ENCODE measurements at places on chromosomes 6 and 20. TPM values are rescaled to one million over a fixed set of nuclear protein-coding genes. Genes with fewer than 3 reads are reported as not detected.

DNA sequence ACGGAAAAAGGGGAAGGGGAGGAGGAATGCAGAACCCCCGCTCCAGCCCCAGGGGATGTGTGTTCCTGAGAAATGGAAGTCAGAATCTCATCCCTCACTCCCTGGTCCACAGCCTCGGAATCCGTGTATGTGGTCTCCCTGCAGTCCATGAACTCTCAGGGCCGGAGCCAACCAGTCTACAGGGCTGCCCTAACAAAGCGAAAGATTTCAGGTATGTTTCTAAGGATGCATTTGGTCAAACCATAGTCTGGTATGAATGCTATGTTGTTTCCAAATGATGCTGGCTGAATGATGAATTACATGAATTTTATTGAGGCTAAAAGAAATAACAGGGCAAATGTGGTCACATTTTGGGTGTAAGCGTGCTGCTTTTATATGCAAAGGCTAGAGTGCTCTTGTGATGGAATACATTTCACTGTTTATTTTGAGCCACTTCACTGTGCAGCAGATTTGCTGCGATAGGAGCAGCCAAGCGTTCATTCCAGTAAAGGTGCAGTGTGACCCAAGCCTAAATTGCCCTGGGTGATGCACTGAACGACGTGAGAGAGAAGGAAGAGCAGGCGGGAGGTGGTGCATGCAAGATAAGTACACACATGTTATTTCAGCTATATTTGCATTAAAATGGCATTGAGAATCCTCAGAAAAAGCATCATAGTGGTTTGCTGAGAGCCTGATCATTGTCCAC lies 52.4 kb downstream of the FNDC1 start:
- H3K4me1 ChIP-seq = peaks cover 2% of the 10 kb centered on the region
- no peaks in the 10 kb centered on the region for H3K36me3 ChIP-seq
- H3K27ac ChIP-seq = no peak overlapping the region

DNA sequence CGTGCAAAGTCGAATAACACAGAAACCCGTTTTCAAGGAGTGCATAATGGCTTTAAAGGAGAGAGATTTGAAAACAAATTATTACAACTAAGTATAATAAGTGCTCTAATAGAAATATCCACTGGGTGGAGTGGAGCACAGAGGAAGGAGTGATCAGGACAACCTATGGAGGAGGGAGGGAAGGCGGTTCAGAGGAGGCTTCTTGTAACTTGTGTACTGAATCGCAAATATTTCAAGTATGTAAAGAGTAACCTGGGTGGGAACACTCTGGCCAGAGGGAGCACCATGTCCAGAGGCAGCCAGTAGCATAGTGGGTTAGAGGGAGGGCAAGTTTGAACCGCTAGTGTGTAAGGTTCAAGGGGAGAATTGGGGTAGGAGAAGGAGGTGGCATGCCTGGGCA lies 21.6 kb upstream of the TNFAIP3 start:
- H3K4me1 ChIP-seq = no peaks in the 10 kb centered on the region
- H3K36me3 ChIP-seq = peaks cover 12% of the 10 kb centered on the region
- H3K27me3 ChIP-seq = no peaks in the 10 kb centered on the region
- no peak overlapping the region for H3K4me3 ChIP-seq

The NT5E gene
- 26.8 TPM for total RNA-seq

The SENP6 gene
- total RNA-seq = 97.0 TPM

- H3K4me3 ChIP-seq = no peak overlapping the region
- H3K36me3 ChIP-seq = peaks cover 9% of the 10 kb centered on the region
- H3K27me3 ChIP-seq = no peaks in the 10 kb centered on the region
Measured at GRCh38 chr6:106670236-106670635, 40.9 kb downstream of the QRSL1 start.

The TRPC4AP gene
- total RNA-seq = 59.9 TPM

DNA sequence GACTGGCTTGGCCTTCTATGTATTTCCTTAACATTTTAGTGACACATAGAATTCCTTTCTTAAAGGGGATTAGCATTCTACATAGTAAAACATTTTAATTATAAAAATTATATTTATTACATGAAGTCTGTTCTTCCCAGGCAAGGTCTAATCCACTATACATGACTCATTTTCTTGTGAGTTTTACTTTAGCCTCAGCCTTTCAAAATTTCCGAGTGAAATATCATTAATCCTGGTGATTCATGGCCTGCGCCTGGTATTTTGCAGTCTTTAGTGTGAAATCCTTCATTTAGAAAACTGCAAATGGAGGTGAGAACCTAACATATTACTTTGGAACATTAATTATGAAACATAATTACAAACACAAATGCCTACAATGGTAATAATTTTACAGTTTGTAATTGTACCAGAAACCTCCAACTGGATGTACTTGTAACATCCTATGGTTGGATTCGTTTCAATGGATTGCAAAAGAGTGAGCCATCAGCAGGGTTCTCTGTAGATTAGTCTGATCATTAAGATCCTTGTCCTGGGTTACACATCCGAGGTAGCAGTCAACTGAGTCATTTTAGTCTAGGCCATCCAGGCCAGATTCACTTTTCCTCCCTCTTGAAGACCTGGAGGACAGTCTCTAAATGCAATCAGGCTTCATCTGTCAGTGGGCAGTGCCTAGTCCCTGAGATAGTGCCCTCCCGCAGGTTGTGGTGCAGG lies 272.0 kb downstream of the PACRG start:
- peaks cover 3% of the 10 kb centered on the region for H3K27me3 ChIP-seq
- peaks cover 10% of the 10 kb centered on the region for H3K4me1 ChIP-seq
- no peaks in the 10 kb centered on the region for H3K36me3 ChIP-seq
- no peak overlapping the region for H3K27ac ChIP-seq
- no peak overlapping the region for H3K4me3 ChIP-seq
- no peak for DNase-seq

DNA sequence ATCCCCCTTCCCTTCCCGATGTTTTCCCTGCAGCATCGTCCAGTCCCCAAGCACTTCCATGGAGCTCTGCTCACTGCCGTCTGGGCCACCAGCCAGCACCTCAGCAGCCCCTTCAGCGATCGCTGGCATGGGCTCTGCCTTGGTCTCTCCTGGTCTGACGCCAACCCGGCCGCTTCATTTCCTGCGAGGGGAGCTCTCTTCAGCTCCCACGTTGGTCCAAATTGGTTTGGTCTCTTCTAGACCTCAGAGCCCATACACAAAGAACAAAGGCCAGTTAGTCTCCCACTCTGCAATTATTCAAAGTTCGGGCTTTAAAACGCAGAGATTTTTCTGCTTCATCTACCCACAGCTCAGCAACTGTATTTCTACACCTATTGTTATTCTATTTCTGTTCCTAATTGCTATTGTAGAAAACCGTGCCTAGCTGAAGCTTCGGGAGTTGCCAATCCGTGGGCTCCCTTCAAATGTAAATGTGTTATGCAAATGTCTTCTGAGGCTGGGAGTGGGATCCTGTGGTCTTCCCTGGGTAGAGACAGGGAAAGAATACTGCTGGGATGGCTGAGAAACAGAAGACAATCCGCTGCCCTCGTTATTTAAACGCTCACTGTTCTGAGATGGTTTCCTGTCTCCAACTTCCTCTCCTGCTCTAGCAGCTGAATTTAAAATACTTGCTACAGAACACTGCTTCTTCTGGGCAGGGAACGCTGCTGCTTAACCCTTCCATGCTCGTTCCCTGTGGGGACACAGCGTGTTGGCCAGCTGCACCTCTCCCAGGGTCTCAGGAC lies 154.2 kb upstream of the QKI start:
- no peak for DNase-seq
- H3K27ac ChIP-seq = no peak overlapping the region
- peaks cover 2% of the 10 kb centered on the region for H3K27me3 ChIP-seq
- H3K4me3 ChIP-seq = peak overlapping the region; percentile 26
- H3K4me1 ChIP-seq = peaks cover 1% of the 10 kb centered on the region
- H3K36me3 ChIP-seq = no peaks in the 10 kb centered on the region

DNA sequence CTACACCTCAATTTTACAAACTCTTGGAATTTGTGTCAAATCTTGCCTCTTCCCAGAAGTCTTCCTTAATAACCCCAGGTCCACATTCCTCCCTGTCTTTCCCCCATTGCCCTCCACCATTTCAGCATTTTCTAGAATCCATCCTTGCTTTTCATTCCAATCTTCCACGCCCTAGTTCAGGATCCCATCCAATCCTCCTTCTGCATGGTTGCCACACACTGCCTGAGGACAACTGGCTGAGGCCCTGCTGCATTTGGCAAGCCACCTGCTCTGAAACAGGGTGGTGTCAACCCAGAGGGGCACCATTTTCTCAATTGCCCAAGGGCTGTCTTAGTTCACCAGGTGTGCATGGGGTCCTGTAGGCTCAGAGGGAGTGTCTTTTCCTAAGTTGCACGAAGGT lies 37.9 kb upstream of the RFPL4B start:
- no peaks in the 10 kb centered on the region for H3K4me1 ChIP-seq
- no peak overlapping the region for H3K4me3 ChIP-seq
- H3K36me3 ChIP-seq = no peaks in the 10 kb centered on the region
- no peak for DNase-seq
- no peak overlapping the region for H3K27ac ChIP-seq

The MAP1LC3A gene
- total RNA-seq = 0.99 TPM

- no peak overlapping the region for H3K27ac ChIP-seq
- H3K4me3 ChIP-seq = no peak overlapping the region
- H3K27me3 ChIP-seq = no peaks in the 10 kb centered on the region
- peaks cover 17% of the 10 kb centered on the region for H3K4me1 ChIP-seq
- DNase-seq = no peak
Measured at GRCh38 chr6:11246722-11247121, 14.3 kb upstream of the NEDD9 start.

GRCh38 chr20:42429761-42430458 lies 759.8 kb downstream of the PTPRT start:
- DNase-seq = no peak
- no peaks in the 10 kb centered on the region for H3K4me1 ChIP-seq
- no peak overlapping the region for H3K4me3 ChIP-seq
- H3K36me3 ChIP-seq = no peaks in the 10 kb centered on the region

The BCAS1 gene
- total RNA-seq = not detected

- H3K36me3 ChIP-seq = no peaks in the 10 kb centered on the region
- DNase-seq = no peak
- H3K27me3 ChIP-seq = peaks cover 21% of the 10 kb centered on the region
Measured at GRCh38 chr6:75334266-75335040, 49.9 kb upstream of the TMEM30A start.

The OR2H2 gene
- total RNA-seq = not detected
